T-helper 2 cell treated with Interferon-gamma antibody and Interleukin-4, amounts not matched to agents 100 ng/mL and 5 ng/mL, for 36 hours (primary cell): ENCODE measurements at places on chromosomes 16 and 17. TPM values are rescaled to one million over a fixed set of nuclear protein-coding genes. Genes with fewer than 3 reads are reported as not detected.

The FOXO3B gene
- 4.0 and 4.5 TPM in 2 replicates for total RNA-seq

The EARS2 gene
- 19.8 and 21.5 TPM in 2 replicates for total RNA-seq

The ELMO3 gene
- 7.4 and 8.2 TPM in 2 replicates for total RNA-seq

The PRR35 gene
- not detected in 2 replicates for total RNA-seq

The DVL2 gene
- total RNA-seq: 46.4 and 51.1 TPM in 2 replicates

The TBC1D3C gene
- total RNA-seq: 0.18 TPM in 1 of 2 replicates, not detected in the other
